SHP77 (cell line): ENCODE measurements at places on chromosomes 5 and 9.

- DNase-seq, result no peak
Measured at GRCh38 chr9:6955251-6955921, 197.6 kb downstream of the KDM4C start.

DNA sequence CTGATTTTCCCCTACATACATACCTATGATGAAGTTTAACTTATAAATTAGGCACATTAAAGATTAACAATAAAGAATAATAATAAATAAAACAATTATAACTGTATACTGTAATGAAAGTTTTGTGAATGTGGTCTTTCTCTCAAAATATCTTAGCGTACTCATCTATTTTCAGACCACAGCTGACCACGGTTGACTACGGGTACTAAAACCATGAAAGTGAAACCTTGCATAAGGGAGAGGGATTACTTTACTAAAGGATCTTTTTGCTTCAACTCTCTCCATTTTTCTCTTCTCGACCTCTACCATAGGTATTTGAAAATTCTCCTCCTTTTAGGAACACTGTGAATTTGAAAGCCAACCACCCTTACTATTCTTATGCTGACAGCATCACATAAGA, 475.5 kb downstream of the CETN3 start:
- no peak for DNase-seq

- DNase-seq, result no peak
Measured at GRCh38 chr9:6268826-6269397, 53.3 kb downstream of the IL33 start.

DNA sequence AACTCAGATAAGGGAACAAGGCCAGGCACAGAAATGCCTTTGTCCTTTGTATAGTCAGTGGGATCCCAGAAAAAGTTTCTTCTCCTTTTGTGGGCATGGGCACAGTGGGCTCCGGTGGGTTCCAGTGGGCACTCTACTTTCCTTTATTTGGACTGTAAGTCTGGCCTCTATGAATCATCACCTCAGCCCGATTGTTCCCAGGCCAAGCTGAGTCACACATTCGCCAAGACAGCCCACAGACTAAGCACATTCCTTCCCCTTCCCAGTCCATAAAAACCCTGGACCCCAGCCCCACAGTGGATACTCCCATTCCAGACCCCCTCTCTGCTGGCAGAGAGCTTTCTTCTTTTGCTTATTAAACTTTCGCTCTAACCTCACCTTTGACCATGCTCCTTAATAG, 165.0 kb downstream of the FBXL17 start:
- DNase-seq, result no peak

GRCh38 chr5:170306381-170306831, 8.8 kb upstream of the LCP2 start:
- DNase-seq, result no peak

DNA sequence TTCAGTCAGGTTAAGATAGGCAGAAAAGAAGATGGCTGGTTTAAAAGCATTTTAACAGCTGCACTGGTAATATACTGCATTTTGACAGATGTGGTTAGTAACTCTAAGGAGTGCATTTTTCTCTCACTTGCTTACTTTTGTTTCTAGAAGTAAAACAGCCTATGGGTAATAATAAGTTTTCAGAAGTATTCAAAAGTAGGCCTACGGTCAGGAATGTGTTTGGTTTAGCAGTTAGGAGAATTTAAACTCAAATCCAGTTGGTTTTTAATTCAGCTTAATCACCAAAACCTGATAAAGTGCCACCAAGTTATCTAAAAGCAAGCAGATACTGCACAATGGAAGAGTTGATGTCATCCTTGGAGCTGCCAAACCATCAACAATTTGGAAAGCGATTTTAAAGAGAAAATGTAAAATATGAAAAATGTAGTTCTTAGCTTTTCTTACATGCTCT, 160.3 kb downstream of the ARSB start:
- DNase-seq, result no peak

GRCh38 chr5:89916131-89916530, 493.4 kb downstream of the CETN3 start:
- DNase-seq, result no peak

DNA sequence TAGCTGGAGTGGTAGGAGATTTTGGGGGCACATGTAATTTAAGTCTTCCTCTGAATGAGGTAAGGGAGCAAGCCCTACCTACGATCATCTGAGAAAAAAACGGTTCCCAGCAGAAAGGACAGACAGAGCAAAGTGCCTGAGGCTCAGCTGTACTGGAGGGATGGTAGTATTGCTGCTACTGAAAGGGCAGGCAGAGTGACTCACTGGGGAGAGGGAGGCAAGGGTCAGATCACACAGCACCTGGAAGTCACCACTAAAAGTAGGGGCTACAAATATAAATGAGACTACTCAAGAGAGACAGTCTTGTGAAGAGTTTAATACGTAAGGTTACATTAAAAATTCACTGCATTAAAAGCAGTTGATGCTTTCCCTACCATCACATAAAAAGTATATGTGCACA, 75.9 kb downstream of the NFIB start:
- no peak for DNase-seq

DNA sequence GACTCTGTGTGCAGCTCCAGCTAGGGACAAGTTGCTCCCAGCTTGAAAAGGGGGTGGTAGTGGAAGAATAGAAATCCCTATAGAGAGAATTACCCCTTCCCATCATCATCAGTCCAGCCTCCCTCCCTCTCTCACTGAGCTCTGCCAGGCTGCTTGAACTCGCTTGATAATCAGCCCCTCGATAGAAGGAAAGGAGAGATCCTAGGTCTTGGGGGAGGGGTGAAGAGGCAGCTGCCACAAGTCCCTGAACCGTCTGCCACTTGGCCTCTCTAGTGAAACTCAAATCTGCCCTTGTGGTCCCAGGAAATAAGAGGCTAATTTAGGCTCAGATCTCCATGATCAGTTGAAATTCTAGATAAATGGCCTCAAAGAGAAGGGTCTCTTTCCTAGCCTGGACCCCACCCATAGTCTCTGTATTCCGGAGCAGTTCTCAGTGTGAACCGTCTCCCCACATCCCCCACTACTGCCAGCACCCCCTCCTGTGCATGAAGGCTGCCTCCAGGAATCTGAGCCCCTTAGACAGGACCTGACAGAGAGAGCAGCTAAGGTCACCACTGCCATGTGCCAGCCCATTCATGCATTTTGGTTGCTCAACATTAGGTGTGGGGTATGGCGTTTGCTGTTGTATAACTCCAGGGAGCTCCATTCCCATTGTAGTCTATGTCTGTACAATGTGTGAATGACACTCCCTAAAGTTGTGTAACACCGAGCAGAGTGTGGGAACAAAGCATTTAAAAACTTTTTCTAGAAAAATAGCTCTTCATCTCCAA, 5.5 kb downstream of the DNAJB5 start:
- no peak for DNase-seq

- DNase-seq, result no peak
Measured at GRCh38 chr9:127975376-127976315, 5.1 kb downstream of the EEIG1 start.
